ENCODE measurements at places on chromosomes 2 and 18.

- DNase-seq = no peak
Observed at GRCh38 chr18:21275645-21276044, 33.6 kb downstream of the GREB1L start.

DNA sequence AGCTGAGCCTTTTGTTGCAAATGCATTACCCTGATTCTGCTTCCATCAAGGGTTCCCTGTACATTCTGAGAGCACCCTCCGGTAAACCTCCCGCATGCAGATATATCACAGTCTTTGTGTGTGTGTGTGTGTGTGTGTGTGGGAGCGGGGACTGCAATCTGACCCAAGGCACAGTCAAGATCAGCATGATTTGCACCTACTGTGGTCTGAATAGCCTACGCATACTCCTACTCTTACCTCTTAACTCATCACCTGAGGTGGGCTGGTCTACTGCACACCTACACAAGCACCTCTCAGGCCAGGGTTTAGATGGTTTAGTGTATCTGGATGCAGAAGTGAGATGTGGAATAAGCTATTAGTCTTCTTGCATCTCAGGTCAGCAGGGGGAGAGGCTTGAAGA, 174.6 kb downstream of the FSHR start:
- no peak for DNase-seq

- no peak for DNase-seq
Observed at GRCh38 chr2:233818639-233819621, 35.4 kb downstream of the HJURP start.

GRCh38 chr18:32328379-32328778, 138.5 kb downstream of the MEP1B start:
- no peak for DNase-seq

DNA sequence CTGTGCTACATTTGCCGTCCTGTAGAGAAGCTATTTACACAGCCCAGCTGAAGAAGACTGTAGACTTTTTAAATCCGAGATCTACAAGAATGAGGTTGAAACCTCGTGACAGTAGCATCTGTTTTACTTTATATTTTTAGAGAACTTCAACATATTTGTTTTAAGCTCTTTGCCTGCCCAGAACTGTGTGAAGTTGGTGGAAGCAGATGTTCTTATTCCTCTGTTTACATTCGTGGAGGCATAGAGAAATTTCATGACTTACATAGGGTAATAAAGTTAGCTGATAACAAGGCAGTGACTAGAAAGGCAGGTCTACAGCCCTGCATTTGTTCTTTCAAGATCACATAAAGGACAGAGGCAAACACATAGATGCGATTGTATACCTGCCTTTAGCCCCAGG, 47.0 kb upstream of the MAP3K20 start:
- no peak for DNase-seq

GRCh38 chr2:129118296-129118695, 799.6 kb upstream of the HS6ST1 start:
- DNase-seq = no peak

- no peak for DNase-seq
Observed at GRCh38 chr18:70069965-70070364, 122.3 kb upstream of the CD226 start.

DNA sequence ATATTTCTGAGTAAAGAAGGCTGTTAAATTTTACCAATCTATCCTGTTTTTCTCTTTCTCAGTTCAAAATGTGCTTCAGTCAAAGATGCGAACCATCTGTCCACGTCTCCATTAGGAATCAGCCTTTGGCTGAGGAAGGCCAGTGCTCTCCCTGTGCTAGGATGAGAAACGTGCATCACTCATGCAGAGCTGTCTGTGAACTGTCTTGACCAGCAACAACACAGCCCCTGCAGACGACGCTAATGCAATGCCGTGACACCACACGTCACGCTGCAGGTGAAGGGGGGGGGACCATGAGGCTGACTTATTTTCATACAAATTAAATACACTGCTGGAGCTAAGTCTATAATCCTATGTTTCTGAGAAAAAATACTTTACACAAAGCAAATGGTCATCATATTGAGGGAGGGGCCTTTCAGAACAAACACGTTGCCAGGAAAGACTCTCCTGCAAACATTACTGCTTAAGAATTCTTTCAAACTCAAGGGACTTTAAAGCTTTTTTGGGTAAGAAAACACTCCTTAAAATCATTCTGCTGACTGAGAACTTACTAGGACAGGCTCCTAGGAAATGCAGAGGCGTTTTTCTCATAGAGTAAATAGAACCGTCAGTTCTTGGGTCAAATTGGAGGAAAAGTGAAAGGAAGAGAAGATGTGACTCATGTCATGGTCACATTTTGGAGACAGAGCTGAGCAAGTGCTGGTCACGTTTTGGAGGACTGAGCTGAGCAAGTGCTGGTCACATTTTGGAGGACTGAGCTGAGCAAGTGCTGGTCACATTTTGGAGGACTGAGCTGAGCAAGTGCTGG, 97.0 kb downstream of the MBP start:
- no peak for DNase-seq
